Activated CD8-positive, alpha-beta memory T cell treated with anti-CD3 and anti-CD28 coated beads for 48 hours (primary cell): ENCODE measurements at places on chromosomes 7 and 10.

DNA sequence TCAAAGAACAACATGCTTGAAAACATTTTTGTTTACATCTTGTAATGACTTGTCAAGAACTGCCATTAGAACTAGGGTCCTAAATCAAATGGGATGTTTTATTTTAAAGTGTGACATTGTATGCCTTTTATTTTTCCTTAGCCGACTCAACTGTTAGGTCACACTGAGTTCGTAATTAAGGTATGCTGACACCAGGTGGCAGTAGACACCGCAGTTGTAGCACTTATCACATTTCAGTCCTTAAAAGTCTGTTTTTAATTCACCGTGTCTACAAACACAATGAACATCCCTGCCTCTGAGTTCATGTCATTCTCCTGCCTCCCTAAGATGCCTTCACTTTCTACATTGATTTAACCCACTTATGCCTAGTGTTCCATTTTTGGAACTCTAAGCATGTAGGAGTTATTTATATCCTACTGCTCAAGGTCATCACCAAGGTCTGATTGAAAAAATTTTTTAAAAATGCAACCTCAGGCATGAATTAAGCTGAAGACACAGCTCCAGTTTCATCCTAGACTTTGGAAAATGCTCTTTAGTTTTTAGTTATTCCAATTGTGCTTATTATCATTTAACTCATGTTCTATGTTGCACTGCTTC, 186.1 kb downstream of the BMPER start:
- DNase-seq: no peak

GRCh38 chr10:126907423-126907970, 2.3 kb downstream of the DOCK1 start:
- no peak for DNase-seq

DNA sequence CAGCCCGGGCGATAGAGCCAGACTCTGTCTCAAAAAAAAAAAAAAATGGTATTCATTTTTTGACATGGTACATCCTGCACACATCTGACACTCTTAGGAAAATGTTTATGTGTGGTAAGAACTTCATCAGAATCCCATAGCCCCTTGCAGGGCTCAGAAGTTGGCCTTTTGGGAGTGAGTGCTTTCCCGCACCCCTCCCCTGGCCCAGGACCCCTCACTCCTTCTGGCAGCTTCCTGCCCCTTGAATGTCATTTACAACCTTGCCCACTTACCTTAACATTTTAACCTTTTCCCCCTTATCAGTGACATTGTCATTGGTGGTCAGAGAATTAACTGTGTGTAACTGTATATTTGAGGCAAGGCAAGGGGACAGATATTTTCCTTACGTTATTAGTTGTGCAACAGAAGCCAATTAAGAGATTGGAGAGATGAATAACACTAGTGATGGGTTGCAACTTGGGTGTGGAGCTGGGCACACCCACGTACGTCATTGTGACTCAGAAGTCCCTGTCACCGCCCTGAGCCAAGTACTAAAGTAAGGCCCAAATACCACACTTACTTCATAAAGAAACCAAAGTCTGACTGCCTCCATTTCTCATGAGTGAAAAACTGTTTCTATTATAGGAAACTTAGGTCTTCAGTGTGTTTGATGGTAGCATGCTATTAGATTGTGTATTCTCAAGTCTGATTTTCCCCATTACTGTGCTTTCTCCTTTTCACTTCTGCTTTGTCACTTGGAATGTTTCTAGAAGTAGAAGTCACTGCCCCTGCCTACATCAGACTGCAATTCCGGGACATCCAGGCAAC, 31.6 kb downstream of the OGDH start:
- no peak for DNase-seq

- no peak for DNase-seq
Measured at GRCh38 chr10:110803830-110804338, 67.8 kb upstream of the PDCD4 start.

- DNase-seq: no peak
Measured at GRCh38 chr7:36949711-36950600, 225.7 kb upstream of the AOAH start.

- no peak for DNase-seq
Measured at GRCh38 chr7:118517275-118517674, 292.8 kb downstream of the ANKRD7 start.

DNA sequence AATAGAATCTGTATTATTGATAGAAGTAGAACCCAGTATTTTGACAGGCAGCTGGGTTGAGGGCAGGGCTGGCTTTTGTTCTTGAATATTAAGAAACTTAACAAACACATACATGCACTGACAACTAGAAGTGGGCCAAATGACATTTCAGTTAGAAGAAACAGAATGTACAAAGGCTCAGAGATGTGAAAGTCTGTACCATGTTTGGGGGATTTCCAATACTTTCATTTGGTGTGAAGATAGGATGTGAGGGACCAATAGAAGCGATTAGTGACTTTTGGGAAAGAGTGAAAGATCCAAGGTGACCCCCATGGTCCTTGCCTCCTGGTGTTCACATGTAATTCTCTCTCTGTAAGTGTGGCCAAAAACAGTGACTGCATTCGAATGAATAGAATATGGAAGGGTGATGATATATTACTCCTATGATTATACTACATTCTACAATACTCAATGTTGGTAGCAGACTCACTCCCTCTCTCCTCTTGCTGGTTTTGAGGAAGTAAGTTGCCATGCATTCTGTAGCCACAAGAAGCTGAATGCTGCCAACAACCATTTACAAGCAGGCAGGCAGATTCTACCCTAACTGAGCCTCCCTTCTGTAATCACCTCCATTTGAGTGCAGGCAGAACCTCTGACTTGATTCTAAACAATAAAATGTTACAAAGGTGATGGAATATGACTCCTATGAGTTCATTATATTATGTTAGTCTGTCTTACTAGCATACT, 151.4 kb downstream of the TMEM168 start:
- no peak for DNase-seq
